Osteocyte (in vitro differentiated cells): ENCODE measurements at places on chromosomes 6 and 20. TPM values are rescaled to one million over a fixed set of nuclear protein-coding genes. Genes with fewer than 3 reads are reported as not detected.

GRCh38 chr6:25138934-25139415 is 140.2 kb upstream of the CARMIL1 start:
- DNase-seq = no peak

The GSTA2 gene
- not detected in 2 replicates for total RNA-seq

The ZNF335 gene
- 23.9 and 24.6 TPM in 2 replicates for total RNA-seq

The WFDC2 gene
- total RNA-seq = not detected in 2 replicates

The KCNS1 gene
- total RNA-seq = 0.26 and 0.30 TPM in 2 replicates

GRCh38 chr6:144214622-144215401 is 64.5 kb downstream of the STX11 start:
- no peak for DNase-seq

DNA sequence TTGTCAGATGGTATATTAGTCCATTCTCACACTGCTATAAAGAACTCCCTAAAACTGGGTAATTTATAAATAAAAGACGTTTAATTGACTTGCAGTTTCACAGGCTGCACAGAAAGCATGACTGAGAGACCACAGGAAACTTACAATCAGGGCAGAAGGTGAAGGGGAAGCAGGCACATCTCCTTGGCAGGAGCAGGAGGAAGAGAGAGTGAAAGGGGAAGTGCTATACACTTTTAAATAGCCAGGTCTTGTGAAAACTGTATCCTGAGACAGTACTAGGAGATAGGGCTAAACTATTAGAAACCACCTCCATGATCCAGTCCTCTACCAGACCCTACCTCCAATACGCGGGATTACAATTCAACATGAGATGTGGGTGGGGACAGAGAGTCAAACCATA is 193.9 kb upstream of the KCNG1 start:
- no peak for DNase-seq

DNA sequence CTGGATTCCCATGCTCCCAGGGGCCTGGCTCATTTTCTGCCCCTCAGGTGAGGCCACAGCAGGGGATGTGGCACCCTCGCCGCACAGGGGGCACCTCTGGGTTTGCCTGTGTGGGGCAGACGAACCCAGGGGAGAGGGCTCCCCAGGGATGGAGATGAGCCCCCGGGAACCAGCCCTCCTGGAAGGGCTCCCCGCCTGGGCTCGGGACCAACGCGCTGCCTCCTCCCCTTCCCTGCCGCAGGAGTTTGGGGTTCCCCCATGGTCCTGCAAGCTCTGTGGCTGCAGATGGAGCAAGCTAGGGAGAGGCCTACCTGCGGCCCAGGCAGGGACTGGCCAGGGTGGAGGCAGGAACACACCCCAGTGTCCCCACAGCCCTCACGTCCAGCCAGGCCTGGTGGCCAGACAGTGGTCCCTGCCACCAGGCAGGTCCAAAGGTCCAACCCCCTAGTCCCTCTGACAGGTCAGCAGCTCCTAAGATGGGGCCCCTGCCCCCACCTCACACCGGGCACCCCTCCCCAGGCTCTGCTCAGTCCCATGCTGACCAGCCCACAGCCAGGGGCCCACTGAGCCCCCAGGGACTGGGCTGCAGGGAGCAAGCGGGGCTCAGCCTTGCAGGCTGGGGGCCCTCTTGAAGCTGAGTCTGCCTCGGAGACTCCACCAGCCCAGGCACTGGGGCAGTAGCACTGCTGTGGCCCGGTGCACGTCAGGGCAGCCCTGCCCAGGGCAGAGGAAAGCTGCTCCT is 13.7 kb downstream of the LAMA5 start:
- no peak for DNase-seq

DNA sequence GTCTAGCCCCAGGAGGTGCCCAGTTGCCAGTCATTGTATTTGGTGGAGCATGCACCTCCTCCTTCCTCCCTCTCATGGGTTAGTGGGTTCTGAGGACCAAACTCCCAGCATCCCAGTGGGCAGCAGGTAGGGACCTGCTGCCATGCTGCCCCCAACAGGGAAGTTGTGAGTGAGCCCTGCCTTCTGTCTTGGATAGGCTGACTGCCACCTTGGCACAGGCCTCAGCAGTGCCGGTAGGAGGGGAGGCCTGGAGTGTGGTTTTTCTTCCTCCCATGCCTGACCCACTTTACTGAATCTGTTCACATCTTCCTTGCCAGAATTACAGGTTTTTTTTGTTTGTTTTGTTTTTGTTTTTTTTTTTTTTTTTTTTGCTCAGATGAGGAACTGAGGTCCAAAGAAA is 24.5 kb downstream of the PLCG1 start:
- no peak for DNase-seq

GRCh38 chr6:149851461-149852110 is 12.6 kb downstream of the LRP11 start:
- DNase-seq = no peak

The TTBK1 gene
- 0.05 and 0.08 TPM in 2 replicates for total RNA-seq

DNA sequence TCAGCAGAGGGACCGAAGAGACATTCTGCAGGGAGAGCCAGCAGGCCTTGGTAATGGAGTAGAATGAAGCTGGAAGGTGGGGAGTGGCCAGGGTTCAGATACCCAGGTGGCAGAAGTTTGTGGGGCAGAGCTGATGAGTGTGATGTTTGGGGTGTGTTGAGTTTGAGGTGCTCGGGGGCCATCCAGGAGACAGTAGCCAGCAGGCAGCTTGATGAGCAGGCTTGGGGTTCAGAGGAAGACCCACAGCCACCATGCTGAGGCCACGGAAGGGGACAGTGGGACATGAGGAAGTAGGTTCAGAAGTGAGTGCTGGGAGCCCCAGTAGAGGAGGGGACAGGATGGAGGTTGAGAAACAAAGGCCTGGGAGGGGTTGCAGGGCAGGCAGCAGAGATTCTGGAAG is 11.1 kb upstream of the FOXS1 start:
- no peak for DNase-seq

DNA sequence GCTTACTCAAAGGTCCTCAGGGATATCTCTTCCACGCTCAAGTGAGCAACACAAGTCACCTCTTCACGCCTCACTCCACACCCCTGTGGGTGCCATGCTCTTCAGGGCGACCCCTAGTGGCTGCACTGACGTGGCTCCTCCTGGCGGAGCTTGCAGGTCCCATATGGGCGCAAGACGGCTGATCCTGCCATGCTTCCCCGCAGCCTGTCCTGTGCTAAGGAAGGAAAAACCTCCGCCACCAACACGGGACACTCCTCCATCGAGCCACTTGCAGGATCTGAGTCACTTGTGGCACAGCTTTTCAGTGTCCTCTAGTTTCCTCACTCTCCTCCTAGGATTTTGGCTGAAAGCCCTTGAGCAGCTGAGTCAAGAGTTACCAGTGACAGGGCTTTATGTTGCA is 90.7 kb downstream of the KHDC1L start:
- no peak for DNase-seq

- no peak for DNase-seq
Measured at GRCh38 chr6:149696901-149697300, 21.0 kb downstream of the LATS1 start.

- DNase-seq = no peak
Measured at GRCh38 chr6:99409672-99410071, 15.4 kb downstream of the PNISR start.

The TMEM244 gene
- total RNA-seq = not detected in 2 replicates

The KCNK16 gene
- not detected in 2 replicates for total RNA-seq

DNA sequence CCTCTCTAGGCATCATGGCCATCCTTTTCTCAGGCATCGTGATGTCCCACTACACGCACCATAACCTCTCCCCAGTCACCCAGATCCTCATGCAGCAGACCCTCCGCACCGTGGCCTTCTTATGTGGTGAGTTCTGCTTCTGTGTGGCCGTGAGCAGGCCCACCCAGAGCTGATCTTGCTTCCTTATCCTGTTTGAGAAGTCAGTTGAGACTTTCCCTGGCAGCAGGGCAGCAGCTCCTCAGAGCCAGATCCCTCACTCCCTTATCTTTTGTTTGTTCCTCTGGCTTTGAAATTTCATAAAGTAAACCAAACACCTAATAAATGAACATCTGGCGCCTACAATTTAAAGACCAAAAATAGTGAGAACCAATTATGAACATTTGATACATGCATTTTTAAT is 40.6 kb downstream of the SPATA2 start:
- no peak for DNase-seq

- DNase-seq = no peak
Measured at GRCh38 chr6:56682635-56683034, 39.9 kb upstream of the DST start.

DNA sequence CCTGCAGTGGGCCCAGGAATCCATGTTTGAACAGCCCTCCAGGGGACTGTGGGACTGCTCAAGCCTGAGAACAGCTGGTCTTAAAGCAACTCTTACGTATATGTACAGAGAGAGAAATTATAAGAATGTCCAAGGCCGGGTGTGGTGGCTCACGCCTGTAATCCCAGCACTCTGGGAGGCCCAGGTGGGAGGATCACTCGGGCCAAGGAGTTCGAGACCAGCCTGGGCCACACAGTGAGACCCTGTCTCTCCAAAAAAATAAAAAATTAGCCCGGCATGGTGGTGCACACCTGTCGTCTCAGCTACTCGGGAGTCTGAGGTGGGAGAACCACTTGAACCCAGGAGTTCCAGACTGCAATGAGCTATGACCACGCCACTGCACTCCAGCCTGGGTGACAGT is 134.0 kb downstream of the DTNBP1 start:
- DNase-seq = peak; percentile 60

The BEND6 gene
- total RNA-seq = 7.0 and 9.2 TPM in 2 replicates

The ERVFRD-1 gene
- total RNA-seq = not detected in 2 replicates
